ENCODE measurements at places on chromosomes 4 and X.

GRCh38 chrX:7815166-7815805, 27.7 kb upstream of the VCX start:
- no peak for DNase-seq

GRCh38 chrX:151359931-151360871, 36.8 kb upstream of the VMA21 start:
- peak; percentile 77 for DNase-seq

GRCh38 chrX:150255441-150256296, 107.4 kb upstream of the MAMLD1 start:
- no peak for DNase-seq

DNA sequence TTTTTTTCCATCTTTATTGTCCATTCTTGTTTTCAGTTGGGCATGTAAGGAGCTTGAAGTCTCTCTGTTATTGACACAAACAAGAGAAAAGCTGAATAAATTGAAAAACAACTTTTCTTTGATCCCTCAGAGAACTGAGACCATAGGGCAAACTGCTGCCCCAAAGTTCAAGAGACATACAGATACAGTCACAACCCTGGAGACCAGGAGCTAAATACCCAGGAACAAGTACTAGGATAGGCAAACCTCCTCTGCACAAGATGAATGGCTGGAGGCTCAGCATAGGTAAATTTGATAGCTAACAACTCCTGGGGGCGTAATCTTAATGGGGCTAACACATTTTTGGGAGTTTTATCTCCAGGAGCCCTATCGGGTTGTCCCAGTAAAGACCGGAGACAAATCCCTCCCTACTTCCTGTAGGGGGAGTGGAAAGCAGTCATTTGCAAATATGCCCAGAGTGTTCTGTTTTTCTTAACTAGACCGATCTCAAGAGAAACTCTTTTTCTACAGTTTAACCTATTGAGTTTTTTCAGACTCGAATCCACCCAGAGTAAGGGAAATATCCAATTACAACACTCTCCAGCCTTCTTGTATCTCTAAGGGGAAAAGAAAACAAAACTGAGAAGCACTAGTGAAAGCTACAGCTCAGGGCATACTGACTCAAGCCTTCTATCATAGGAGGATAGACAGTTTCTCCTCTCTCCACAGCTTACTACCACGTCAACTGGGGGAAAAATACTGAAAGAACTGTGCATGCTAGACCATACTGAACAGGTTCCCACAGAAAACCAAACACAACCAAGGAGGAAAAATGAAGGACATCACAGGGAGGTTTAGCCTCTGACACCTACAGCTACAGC, 23.1 kb downstream of the MAGEA8 start:
- no peak for DNase-seq

- no peak for DNase-seq
Measured at GRCh38 chr4:86096373-86096772, 263.5 kb downstream of the MAPK10 start.

- no peak for DNase-seq
Measured at GRCh38 chr4:73751166-73751565, 10.8 kb downstream of the CXCL8 start.

- peak; percentile 56 for DNase-seq
Measured at GRCh38 chr4:25234390-25235370, 847 bp downstream of the PI4K2B start.

GRCh38 chrX:23883737-23884354, 23.9 kb downstream of the APOO start:
- DNase-seq: no peak

DNA sequence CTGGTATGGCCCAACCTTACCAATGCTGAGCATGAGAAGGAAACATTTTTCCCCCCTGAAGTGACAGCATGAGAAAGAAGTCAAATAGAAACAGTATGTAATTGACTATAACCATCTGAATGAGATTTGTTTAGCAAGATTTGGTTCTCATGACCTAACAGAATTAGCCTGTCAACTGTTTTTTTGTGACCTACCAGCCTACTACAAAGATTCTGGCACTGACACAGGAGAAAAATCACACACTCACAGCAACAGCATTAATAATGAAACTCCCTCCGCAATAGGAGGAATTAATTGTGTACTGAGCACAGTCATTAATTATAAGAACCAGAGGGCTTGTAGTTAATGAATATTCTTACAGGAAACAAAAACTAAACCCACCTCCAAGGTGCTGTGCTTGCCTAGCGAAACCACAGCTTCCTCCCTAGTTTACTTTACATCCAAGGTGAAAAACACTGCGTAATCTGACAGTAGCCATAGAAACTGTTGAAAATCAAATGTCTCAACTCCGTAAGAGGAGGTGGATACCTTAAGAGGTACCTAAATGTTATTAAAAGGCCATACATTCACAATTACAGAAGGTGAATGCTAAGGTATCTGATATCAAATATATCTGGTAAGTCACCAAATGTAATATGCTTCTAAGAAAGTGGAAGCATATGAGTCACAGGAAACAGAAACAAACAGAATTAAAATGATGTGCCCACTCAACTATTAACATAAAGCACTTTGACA, 34.9 kb downstream of the MMRN1 start:
- no peak for DNase-seq

GRCh38 chr4:54217642-54218495, 11.2 kb upstream of the PDGFRA start:
- DNase-seq: peak; percentile 82

- no peak for DNase-seq
Measured at GRCh38 chr4:7805533-7806337, 133.9 kb downstream of the AFAP1 start.

DNA sequence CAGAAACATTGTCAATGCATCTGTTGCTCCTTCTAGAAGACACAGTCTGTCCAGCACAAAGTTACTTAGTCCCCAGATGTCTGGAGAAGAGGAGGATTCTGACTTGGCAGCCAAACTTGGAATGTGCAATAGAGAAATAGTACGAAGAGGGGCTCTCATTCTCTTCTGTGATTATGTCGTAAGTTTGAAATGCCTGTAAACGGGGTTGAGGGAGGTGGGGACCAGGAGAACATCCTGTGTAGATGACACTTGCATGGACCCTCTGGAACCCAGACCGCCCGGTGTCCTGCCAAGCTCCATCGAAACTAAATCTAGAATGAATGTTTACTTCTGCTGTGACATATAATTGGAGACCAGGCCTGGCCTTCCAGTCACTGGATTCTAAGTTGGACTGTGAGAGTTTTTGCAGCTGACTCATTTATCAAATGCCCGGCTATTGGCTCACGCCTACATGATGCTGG, 45.0 kb upstream of the MSANTD1 start:
- DNase-seq: no peak

GRCh38 chr4:56388306-56388705, 1.0 kb upstream of the AASDH start:
- DNase-seq: peak; percentile 27

GRCh38 chrX:13110433-13111324, 66.3 kb upstream of the FAM9C start:
- DNase-seq: peak; percentile 30

- no peak for DNase-seq
Measured at GRCh38 chrX:17642891-17643290, 94.4 kb upstream of the SCML1 start.

GRCh38 chr4:129453524-129454200, 357.7 kb downstream of the C4orf33 start:
- DNase-seq: no peak

Data from D341Med (cell line).